ENCODE measurements at places on chromosomes 16 and 17. TPM values are rescaled to one million over a fixed set of nuclear protein-coding genes. Genes with fewer than 3 reads are reported as not detected.

The GRIN2C gene
- not detected for total RNA-seq

GRCh38 chr17:17900615-17901520 is 64.1 kb upstream of the SREBF1 start:
- no peak overlapping the region for H3K27ac ChIP-seq
- no peaks in the 10 kb centered on the region for H3K27me3 ChIP-seq
- peaks cover 6% of the 10 kb centered on the region for H3K4me1 ChIP-seq
- no peaks in the 10 kb centered on the region for H3K36me3 ChIP-seq
- no peak overlapping the region for H3K4me3 ChIP-seq

DNA sequence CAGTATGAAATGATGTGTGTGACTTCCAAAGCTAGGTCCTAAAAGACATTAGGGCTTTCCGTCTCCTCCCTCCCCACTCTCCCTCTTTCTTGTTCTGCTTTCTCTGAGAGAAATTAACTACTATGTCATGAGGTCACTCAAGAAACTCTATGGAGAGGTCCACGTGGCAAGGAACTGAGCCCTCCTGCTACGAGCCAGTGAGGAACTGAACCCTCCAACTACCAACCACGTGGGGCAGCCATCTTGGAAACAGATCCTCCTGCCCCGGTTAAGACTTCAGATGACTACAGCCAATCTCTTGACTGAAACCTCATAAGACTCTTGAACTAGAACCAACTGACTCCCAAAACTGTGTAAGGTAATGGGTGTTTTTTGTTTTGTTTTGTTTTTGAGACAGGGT is 4.2 kb upstream of the ALOX15 start:
- no peak overlapping the region for H3K4me3 ChIP-seq
- no peaks in the 10 kb centered on the region for H3K36me3 ChIP-seq
- H3K27me3 ChIP-seq = peaks cover 56% of the 10 kb centered on the region

GRCh38 chr16:66306366-66307150 is 59.9 kb upstream of the CDH5 start:
- no peak for DNase-seq
- H3K36me3 ChIP-seq = no peaks in the 10 kb centered on the region
- no peaks in the 10 kb centered on the region for H3K4me1 ChIP-seq
- H3K27ac ChIP-seq = no peak overlapping the region
- H3K4me3 ChIP-seq = no peak overlapping the region

DNA sequence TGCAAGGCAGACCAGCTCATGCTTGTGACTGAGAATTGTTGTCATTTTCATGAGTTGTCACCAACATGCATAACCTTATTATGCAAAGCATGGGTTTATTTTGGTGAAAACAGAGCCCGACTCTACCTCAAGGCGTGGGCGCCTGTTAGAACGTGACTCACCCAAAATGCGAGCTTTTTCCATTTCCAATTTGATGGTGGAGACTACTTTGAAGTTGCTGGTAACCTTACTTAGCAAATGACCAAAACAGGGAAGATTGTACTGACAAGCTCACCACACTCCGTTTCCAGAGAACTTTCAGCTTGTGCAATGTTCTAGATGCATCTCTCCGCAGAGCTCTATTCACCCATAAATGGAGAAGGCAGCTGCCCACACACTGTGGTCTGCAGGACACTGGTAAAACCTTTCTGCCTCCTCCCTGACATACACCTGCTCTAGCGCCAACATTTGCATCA is 284.5 kb downstream of the MAF start:
- peak; percentile 18 for DNase-seq
- no peak overlapping the region for H3K27ac ChIP-seq
- H3K4me3 ChIP-seq = no peak overlapping the region
- peaks cover 55% of the 10 kb centered on the region for H3K27me3 ChIP-seq
- no peaks in the 10 kb centered on the region for H3K36me3 ChIP-seq

DNA sequence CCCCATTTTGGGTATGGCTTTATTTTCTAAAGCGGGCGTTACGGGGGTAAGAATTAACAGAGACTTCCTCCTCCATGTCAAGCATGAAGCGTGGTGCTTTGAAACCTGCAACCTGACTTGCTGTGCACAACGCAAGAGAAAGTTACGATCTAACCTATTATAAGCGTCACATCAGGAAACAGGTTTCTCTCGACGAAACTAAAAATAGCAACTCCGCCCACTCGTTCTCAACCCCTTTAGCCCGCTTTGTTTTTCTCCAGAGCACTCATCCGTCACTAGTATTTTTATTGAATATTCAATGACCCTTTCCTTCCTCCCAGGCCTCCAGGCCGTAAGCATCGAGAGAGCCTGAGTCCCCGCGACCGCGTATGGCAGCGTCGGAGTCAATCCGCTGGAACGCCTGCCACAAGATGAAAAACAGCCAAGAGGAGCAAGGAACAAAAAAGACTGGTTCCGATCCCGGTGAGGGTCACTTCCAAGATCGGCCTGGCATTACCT is 555 bp downstream of the NUP88 start:
- H3K27ac ChIP-seq = peak overlapping the region; percentile 100
- peak overlapping the region; percentile 100 for H3K4me3 ChIP-seq
- H3K27me3 ChIP-seq = no peaks in the 10 kb centered on the region
- peaks cover 45% of the 10 kb centered on the region for H3K36me3 ChIP-seq
